ENCODE measurements at places on chromosomes 13 and 19. TPM values are rescaled to one million over a fixed set of nuclear protein-coding genes. Genes with fewer than 3 reads are reported as not detected.

VSTM2B gene
- polyA plus RNA-seq: not detected

PROSER1 gene
- polyA plus RNA-seq: 54.0 TPM

C5AR2 gene
- polyA plus RNA-seq: 0.61 TPM

KCNRG gene
- 3.5 TPM for polyA plus RNA-seq

SIGLEC14 gene
- 1.9 TPM for polyA plus RNA-seq

ZNF836 gene
- 23.1 TPM for polyA plus RNA-seq

ZNF584 gene
- polyA plus RNA-seq: 9.9 TPM

REEP6 gene
- 4.6 TPM for polyA plus RNA-seq

MEIOSIN gene
- polyA plus RNA-seq: not detected

PNMA8C gene
- 1.5 TPM for polyA plus RNA-seq

COX6B1 gene
- 235 TPM for polyA plus RNA-seq

RGS9BP gene
- polyA plus RNA-seq: not detected

MAG gene
- 2.5 TPM for polyA plus RNA-seq
